ENCODE measurements at places on chromosomes 2 and 18.
A peak's percentile ranks its signal among the peaks of the same experiment; 100 is the strongest.

DNA sequence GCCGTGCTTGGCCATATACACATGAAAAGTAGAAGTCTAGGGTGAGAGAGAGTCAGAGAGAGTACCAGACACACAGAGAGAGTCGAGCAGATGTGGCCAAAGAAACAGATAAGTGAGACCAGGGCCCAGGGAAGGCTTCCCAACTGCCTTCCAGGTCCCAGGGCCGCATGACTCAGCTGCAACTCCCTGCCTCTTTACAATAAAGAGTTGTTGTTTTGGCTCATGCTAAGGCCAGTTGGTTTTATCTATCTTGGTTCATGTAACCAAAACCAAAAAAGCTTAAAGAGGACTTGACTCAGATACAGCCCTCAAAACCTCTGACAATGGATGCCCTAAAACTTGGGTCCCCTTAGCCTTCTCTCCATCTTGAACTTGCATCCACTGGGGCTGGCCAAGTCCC is 36.9 kb downstream of the REEP1 start:
- no peak for DNase-seq

DNA sequence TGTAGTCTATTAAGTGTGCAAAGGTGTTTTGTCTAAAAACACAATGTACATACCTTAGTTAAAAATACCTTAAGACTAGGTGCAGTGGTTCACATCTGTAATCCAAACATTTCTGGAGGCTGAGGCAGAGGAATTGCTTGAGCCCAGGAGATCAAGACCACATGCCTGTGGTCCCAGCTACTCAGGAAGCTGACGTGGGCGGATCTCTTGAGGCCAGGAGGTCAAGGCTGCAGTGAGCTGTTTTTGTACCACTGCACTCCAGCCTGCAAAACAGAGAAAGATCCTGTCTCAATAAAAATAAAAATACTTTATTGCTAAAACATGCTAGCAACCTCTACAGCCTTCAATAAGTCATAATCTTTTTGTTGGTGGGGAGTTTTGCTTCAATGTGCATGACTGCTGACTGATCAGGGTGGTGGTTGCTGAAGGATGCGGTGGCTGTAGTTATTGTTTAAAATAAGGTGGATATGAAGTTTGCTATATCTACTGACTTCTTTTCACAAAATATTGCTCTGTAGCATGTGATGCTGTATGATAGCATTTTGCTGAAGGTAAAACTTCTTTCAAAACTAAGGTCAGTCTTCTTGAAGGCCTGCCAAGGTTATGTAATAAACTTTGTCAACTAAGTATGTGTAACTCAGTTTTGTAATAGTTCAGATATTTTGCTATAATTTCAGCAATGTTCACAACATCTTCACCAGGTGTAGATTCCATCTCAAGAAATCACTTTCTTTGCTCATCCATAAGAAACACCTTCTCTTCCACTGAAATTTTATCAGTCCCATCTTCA is 1238.0 kb upstream of the NRXN1 start:
- no peak for DNase-seq

DNA sequence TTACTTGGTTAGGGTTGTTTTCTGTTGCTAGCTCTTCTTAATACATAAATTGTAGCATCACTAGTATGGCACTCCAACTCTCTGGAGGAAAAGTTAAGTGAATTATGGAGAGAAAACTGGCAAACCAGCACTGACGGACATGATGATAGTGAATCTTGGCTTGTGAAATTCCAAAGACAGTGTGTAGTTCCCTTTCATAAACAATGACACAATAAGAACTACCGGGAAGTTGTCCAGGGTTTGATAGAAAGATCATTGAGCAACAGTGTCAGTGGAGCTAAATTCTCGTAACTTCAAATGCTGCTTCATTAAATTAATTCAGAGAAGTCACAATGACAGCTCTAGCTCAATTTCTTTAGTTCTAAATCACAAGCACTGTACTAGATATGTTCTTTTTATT is 66.5 kb downstream of the RIT2 start:
- no peak for DNase-seq

GRCh38 chr18:64692826-64693225 is 543.9 kb upstream of the LINC00305 start:
- no peak for DNase-seq

GRCh38 chr18:80254971-80255500 is 7.7 kb upstream of the PARD6G start:
- no peak for DNase-seq

DNA sequence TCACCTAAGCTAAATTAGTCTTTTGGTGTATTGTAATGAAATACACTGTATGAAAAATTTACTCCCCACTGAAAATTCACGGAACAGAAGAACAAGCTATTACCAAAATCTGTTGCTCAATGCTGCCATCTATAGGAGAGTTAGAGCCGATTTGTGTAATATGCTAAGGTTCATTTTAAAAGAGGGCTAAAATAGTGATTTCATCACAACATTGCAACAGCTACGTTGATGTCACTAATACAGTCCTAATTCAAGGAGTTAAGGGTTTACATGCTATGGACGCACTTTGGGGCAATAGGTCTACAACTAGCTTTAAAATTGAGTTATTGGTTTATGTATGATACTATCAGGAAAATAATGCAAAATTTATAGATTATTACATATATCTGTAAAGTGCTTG is 3.0 kb upstream of the IRS1 start:
- DNase-seq = peak; percentile 76

- no peak for DNase-seq
These were observed 147.7 kb upstream of the DPP10 start for GRCh38 chr2:114294741-114295140.

DNA sequence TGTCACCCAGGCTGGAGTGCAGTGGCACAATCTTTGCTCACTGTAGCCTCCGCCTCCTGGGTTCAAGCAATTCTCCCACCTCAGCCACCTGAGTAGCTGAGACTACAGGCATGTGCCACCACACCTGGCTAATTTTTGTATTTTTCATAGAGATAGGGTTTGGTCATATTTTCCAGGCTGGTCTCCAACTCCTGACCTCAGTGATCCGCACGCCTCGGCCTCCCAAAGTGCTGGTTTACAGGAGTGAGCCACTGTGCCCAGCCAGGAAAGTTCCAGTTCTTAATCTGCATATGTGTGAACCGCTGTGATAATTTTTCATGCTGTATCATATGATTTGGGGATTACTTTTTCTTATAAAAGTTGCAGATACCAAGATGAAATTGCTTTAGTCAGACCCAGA is 14.6 kb upstream of the PPP4R1 start:
- no peak for DNase-seq

- no peak for DNase-seq
These were observed 382.1 kb downstream of the OSR1 start for GRCh38 chr2:18976168-18976961.

GRCh38 chr2:196963043-196963442 is 36.5 kb upstream of the PGAP1 start:
- no peak for DNase-seq

DNA sequence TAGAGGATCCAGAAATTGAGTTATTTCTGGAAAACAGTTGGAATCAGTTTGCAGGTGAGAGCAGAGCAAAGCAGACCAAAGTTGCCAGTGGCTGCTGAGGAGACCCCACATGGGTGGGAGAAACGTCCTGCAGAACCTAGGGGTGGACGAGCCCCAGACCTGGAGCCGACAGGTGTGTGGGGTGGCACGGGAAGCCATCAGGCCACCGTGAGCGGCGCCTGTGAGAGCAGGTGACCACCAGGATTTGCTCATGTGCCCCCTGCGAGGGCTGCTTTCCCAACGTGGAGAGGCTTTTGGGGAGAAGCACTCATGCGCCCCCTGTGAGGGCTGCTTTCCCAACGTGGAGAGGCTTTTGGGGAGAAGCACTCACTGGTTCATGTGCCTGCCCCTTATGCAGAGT is 116.8 kb upstream of the NFATC1 start:
- DNase-seq = no peak

DNA sequence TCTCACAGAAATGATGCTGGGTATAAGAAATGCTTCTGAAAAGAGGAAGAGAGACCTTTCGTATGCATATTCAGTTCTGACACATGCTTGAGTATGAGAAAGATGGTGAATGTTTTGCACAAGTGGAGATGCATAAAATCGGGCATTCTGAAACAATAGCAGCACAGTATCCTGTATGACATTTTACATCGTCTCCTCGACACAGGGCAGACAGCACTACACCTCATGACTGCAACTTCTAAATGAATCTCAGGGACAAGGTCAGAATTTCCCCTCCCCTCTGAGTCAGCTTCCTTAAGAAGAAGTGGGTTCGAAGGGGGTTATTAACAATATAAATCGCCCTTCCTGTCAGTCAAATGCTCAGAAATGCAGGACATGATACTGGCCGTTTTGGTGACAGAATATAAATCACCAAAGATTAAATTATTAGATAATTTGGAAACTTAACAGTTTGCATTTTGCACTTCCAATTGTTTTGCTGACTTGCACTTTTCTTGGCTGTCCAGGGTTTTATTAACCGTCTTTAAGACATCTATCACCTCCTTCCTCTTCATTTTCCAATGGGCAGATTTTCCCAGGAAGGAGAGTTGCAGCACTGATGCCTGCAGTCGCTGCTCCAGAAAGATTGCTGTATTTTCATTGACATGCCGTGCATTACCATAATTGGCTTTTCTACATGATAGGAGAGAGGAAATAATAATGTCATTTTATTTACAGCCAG is 57.2 kb downstream of the TSHZ1 start:
- no peak for DNase-seq

DNA sequence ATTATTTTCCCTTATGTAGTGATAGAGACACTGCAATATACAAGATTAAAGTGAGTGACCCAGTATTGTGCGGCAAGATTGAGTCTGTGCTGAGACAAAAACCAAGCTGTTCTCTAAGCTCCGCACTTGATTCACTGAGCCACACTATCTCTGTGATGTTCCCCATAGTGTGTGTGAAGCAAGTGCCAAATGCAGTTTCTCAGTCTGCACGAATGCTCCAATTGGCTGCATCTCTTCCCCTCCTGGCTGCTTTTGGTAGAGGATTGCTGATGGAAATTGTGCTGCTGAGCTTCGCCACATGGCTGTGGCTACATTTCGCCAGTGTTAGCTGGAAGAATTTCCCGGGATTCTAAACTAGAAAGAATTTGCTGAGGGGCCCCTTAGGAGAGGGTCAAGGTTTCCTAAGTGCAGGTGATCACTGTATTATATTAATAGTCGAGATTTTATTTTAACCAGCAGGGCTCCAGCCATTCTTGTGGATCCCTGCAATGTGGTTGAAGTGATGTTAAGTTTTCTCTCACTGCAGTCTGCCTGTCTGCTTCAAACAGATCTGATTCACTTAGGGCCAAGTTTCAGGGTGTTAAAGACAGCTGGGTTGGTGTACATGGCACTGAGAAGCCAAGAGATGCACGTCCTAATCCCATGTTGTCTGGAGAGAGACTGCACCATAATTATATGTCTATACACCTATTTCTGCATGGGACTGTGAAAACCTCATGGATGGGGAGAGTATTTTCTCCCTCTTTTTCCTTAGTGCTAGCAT is 317.2 kb downstream of the DCC start:
- DNase-seq = no peak

DNA sequence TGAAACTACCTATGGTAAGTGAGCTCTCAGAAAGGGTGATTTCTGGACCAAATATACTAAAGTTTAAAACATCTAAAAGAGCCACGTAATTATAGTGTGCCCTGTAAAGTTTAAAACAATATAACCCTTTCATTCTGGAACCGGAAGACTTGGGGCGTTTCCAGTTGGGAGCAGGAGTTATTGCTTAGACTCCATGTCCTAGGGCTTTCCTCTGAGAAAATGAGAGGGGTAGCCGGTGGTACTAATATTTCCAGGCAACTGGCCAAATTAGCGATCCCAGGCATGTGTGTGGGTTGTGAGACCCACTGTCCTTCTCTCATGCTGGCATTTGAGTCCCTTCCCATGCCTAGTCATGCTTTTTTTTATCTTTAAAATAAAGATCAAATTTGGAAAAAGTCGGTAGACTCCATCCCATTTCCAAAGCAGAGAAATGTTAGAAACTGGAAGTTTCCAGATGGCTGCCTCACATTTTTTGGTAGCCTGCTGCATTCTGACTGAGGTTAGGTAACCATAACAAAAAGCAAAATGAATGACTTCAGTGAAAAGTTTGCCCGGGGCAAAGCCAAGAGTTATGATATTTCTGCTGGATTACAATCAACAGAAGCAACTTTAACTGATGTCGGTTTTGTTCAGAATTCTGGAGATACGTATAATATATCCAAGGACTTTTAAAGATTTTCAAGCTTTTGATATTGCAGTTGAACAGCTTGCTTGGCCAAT is 227.4 kb downstream of the SS18 start:
- DNase-seq = no peak

DNA sequence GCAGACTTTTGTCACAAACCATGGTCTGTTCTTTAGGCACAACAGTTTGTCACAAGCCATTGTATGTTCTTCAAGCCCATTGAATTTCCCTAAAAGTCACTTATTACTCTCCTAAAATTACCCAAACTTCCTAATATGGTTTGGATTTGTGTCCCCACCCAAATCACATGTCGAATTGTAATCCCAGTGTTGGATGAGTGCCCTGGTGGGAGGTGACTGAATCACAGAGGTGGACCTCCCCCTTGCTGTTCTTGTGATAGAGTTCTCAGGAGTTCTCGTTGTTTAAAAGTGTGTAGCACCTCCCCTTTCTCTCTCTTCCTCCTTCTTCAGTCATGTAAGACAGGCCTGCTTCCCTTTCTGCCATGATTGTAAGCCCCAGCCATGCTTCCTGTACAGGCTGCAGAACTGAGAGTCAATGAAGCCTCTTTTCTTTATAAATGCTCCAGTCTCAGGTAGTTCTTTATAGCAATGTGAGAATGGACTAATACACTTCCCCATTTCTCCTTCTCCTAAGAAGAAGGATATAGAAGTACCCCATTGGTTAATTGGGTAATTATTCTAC is 11.2 kb upstream of the GYPC start:
- DNase-seq = no peak

GRCh38 chr18:5103693-5104092 is 93.4 kb downstream of the AKAIN1 start:
- no peak for DNase-seq

- DNase-seq = no peak
These were observed 22.6 kb upstream of the RNF125 start for GRCh38 chr18:31996007-31996406.

GRCh38 chr2:86344404-86344803 is 7.0 kb upstream of the REEP1 start:
- DNase-seq = no peak

DNA sequence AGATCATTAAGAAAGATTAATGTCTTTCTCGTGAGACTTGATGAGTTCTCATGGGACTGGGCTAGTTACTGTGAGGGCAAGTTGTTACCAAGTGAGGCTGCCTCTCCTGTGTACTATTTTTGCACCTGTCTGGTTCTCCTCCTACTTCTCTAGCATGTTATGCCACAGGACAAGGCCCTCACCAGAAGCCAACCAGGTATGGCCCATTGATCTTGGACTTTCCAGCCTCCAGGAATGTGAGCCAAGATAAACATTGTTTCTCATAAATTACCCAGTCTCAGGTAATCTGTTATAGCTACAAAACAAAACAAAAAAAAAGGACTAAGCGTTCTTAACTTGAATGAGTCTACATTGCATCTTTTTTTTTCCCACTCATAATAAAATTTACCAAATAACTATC is 184.1 kb downstream of the CDH7 start:
- DNase-seq = no peak

GRCh38 chr2:219453671-219454590 is 19.3 kb downstream of the SPEG start:
- DNase-seq = no peak

All from SW 1271 (cell line).